ENCODE measurements at places on chromosomes 11 and 22.

DNA sequence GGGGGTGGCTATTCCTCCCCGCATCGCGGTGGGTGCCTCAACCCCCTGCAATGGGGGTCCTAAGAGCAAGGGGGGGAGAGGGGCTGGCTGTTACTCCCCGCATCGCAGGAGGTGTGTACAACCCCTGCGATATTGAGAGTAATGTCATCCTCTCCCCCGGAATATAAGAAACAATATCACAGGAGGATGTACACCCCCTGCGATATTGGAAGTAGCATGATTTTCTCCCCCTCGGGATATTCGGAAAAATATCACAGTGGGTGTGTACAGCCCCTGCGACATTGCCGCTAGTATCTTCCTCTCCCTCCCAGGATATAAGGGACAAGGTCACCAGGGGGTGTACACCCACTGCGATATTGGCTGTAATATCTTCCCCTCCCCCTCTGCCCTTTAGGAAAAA, 22.5 kb upstream of the APOL5 start:
- DNase-seq = no peak

DNA sequence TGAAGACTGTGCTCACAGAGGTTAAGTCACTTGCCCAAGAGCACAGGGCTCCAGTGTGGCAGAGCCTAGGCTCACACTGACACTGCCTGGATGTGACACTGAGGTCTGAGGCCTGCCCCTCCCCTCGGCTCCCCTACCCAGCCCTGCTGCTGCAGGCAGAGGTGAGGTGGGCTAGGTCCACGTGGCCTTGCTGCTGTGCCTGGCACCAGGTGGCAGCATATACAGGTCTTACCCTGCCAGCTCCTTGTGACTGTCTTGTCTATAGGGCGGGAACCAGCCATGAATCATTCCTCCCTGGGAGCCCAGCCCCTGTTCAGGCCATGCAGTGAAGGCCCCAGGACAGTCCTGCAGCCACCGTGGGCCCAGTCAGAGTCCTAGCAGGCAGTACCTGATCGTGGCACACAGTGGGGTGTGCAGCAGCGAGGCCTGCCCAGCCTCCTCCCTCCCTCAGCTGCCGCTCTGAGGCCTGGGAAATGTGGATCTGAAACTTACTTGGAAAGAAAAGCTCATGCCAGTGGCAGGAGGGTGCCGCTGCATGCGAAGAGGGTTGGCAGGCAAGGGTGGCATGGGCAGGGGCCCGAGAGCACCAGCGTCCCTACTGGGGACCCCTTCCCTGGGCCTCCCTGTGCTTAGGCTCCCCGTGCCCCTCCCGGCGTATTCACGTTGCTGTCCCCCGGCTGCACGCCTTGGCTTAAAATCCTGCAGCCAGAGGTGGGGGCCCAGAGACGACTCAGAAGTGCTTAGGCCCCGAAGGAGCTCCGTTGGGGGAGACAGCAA, 1.2 kb upstream of the CERK start:
- DNase-seq = no peak

DNA sequence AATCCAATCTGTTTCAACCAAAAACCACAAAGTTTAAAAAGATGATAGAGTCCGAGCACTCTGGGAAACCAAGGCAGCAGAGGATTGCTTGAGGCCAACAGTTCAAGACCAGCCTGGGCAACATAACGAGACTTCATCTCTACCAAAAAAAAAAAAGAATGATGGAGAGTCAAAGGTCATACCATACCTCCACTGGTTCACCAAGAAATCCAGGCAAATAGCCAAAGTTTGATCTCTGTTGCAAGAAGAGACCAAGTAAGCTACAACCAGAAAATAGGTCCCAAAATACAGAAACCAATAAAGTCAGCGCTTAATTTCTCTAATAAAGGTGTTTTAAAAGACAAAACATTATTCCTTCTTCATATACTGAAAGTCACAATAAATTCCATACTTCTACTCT, 13.1 kb downstream of the FAM168A start:
- no peak for DNase-seq

DNA sequence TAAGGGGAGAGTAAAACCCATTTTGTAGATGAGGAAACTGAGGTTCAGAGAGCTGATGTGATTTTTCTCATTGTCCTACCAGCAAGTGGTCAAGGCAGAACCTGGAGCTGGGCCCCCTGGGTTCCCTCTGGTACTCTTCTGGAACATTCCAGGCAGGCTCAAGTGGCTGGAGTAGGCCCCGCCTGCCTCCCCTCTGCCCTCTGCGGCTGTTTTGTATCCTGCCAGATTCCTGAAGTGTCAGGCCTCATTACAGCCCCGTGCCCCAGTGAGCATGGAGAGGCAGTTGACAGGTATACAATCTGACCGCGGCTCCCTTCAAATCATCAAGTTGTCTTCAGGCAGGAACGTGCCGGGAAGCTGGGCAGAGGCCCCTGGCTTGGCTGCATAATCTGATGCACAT, 94.6 kb upstream of the CD82 start:
- no peak for DNase-seq

GRCh38 chr11:35398881-35399280, 20.5 kb downstream of the SLC1A2 start:
- DNase-seq = no peak

DNA sequence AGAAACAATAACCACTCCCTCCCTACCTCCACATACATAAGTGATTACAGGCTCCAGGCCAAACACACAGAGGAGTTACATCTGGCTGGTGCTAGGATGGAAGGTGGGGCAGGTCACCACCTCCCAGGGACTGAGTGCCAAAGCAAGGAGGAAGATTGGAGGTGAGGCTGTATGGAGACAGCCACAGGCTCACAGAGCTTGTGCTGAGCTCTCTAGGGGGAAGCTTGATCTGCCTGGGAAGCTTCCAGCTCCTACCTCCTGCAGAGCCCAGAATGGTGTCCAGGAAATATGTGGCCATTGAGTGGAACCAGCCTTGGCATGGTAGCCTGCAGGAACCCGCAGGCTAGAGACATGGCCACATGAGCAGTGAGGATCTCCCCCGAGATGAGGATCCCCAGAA, 3.6 kb upstream of the MED15 start:
- DNase-seq = no peak

DNA sequence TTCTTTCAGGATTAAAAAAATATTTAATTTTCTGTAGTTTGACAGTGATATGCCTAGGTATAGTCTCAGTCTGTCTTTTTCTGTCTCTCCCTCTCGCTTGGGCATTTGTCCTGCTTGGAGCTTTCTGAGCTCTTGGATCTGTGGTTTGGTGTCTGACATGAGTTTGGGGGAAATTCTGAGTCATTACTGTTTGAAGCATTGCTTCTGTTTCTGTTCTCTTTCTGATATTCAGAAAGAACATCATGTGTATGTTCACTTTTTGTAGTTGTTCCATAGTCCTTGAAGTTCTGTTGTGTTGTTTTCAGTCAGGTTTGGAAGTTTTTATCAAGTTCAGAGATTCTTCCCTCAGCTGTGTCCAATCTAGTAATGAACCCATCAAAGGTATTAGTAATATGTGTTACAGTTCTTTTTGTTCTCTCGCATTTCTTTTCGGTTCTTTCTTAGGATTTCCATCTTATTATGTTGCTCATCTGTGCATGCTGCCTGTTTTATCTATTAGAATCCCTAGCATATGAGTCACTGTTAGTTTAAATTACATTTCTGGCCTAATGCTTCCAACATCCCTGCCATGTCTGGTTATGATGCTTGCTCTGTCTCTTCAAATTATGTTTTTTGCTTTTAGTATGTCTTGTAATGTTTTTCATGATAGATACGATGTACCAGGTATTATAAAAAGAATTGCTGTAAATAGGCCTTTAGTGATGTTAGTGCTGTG, 48.4 kb downstream of the DDX10 start:
- no peak for DNase-seq

DNA sequence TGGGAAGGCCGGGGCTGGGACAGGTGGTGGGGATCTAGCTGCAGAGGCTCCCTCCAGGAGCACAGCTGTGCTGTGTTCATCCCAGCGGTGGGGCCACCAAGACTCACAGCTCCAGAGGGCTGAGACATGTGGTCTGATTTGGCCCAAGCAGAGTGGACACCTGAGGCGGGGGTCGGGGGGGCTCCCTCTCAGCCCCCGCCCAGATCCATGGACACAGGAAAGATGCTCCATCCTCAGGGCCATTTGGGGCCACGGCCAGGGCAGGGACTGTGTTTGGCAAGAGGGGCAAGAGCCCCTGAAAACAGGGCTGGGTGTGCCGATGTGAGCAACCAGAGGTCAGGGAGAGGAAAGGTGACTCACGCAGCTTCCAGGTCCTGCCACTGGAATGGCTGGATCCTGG, 219.4 kb downstream of the BRD1 start:
- no peak for DNase-seq

- DNase-seq = no peak
Observed at GRCh38 chr11:38156495-38157146, 1558.6 kb upstream of the RAG2 start.

GRCh38 chr22:21826204-21826603, 41.2 kb downstream of the MAPK1 start:
- no peak for DNase-seq

GRCh38 chr11:129283141-129283540, 91.0 kb upstream of the ARHGAP32 start:
- DNase-seq = no peak

DNA sequence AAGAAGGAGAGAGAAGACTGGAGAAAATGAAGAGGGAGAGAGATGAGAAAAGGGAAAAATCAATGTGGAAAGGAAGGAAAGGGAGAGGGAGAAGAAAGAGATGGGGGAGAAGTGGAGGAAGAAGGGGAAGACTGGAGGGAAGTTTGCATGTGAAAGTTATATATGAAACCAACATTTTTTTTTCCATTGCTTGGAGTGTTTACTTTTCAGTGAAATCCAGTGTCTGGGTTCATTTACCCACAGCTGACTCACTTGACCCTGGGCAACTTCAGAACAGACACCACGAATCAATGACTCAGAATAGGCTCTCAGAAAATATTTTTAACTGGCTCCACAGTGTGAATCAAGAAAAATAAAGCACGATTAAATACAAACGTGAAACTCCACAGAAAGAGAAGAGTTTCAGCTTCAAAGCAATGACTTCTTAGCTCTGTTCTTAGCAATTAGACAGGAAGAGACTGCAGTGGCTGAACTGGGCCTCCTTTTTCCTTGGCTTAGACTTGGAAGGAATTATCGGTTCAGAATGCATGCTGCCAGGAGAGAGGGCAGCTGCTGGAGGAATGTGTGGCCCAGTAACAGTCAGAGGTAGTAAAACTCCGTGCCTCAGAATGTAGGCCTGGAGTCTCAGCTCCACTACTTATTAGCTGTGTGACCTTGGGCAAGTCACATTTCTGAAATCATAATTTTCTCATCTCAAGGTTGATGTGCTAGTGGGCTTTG, 237.5 kb downstream of the MIAT start:
- DNase-seq = peak; percentile 66

GRCh38 chr22:23549198-23549595, 30.9 kb downstream of the IGLL1 start:
- no peak for DNase-seq
